ENCODE measurements at places on chromosomes 1 and 21. TPM values are rescaled to one million over a fixed set of nuclear protein-coding genes. Genes with fewer than 3 reads are reported as not detected.

GRCh38 chr1:60229821-60230220, 156.3 kb upstream of the C1orf87 start:
- no peaks in the 10 kb centered on the region for H3K4me1 ChIP-seq
- no peak overlapping the region for H3K27ac ChIP-seq
- H3K4me3 ChIP-seq = no peak overlapping the region

DNA sequence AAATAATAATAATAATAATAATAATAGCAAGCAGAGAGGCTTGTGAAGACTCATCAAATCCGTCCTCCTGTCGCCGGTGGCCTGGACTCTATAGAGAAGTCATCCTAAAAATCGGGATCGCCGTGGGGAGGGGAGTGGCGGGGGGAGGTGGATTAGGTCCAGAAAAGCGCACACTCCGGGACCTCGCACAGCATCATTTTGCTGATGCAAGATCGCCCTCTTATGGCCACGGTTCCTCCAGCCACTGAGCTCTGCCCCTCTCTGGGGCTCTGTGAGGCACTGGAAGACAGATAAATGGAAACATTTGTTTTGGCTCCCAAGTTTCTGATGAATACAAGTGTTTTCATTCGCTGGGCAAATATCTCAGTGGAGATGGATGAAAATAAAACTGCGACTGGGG, 612.0 kb downstream of the MATN1 start:
- no peaks in the 10 kb centered on the region for H3K36me3 ChIP-seq
- no peaks in the 10 kb centered on the region for H3K4me1 ChIP-seq
- no peak overlapping the region for H3K27ac ChIP-seq
- H3K4me3 ChIP-seq = no peak overlapping the region
- H3K27me3 ChIP-seq = peaks cover 10% of the 10 kb centered on the region
- peak; percentile 47 for DNase-seq

- H3K36me3 ChIP-seq = no peaks in the 10 kb centered on the region
- H3K27ac ChIP-seq = no peak overlapping the region
- no peak for DNase-seq
- H3K27me3 ChIP-seq = no peaks in the 10 kb centered on the region
These were observed 157.3 kb downstream of the SLC30A10 start for GRCh38 chr1:219771080-219771479.

RNF186 gene
- total RNA-seq = 0.17 TPM

ARHGEF16 gene
- total RNA-seq = 5.6 TPM

LY9 gene
- total RNA-seq = 1.5 TPM

Data from liver (tissue), 10 donors.